ENCODE measurements at places on chromosomes 1 and 21.

- no peak for DNase-seq
Measured at GRCh38 chr1:228555074-228555994, 68.2 kb downstream of the RNF187 start.

DNA sequence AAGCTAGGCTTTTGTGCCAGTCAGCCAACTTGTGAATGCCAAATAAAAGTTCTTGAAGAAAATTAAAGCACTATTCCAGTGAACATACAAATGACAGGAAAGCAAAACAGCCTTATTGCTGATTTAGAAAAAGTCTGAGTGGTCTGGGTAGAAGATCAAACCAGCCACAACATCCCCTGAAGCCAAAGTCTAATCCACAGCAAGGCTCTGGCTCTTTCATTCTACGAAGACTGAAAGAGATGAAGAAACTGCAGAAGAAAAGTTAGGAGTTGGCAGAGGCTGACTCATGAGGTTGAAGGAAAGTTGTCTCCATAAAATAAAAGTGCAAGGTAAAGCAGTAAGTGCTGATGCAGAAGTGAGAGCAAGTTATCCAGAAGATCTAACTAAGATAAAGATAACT, 65.9 kb downstream of the LHX4 start:
- DNase-seq = no peak

DNA sequence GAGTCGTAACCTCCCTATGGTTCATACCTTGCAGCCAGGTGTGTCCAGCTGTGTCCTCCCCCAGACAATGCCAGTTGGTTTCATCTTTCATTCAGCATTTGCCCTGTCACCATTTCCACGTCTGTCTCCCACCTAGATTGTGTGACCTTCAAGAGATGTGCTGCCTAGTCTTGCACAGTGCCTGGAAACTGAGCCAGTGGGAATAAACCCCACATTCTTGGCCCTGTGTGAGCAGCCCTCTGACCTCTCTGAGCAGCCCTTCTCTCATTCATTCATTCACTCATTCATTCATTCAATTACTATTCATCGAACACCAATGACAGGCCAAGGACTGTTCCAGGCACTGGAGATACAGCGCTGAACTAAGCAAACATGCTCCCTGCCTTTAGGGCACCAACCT, 115.7 kb downstream of the GRIK3 start:
- DNase-seq = no peak

- DNase-seq = no peak
Measured at GRCh38 chr1:93964096-93964776, 55.0 kb upstream of the GCLM start.

DNA sequence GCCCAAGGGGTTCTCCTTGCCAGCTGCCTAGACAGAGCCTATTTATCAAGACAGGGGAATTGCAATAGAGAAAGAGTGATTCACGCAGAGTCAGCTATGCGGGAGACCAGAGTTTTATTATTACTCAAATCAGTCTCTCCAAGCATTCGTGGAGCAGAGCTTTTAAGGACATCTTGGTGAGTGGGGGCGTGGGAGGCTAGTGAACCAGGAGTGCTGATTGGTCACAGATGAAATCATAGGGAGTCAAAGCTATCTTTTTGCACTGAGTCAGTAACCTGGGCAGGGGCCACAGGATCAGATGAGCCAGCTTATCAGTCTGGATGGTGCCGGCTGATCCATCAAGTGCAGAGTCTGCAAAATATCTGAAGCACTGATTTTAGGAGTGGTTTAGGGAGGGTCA, 64.8 kb upstream of the MRPS6 start:
- DNase-seq = no peak

DNA sequence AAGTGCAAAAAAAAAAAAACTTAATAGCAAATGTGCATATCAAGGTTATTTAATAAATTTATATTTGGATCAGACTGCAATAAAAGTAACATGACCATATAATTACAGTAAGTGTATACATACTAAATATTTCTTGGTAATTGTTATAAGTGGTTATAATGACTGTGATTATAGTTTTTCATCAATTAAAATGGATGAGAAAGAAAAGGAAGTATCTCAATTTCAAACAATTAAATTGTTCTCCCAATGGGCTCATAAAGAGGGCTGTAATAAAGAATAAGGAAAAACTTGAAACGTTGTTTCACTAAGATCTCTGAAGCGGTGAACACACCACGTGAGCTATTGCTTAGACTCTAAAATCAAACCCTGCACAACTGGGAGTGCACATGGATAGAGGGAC, 104.1 kb downstream of the CDC42BPA start:
- no peak for DNase-seq

DNA sequence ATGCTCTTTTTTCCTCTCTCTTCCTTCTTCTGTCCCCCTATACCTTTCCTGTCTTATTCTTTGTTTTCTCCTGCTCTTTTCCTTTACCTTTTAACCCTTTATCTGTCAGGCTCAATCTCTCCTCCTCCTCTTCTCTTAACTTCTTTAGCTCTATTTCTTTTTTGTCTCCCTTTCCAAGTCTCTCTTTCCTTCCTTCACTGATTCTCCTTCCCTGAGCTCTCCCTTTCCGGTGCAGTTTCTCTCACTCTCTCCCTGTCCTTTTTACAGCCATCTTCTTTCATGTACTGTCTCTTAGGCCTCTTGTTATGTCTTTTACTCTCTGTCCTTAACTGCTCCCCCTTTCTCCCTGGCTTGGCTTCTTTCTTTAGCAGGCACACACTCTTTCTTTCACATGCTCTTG, 12.0 kb downstream of the SLC30A7 start:
- no peak for DNase-seq

Measured in fibroblast of gingiva (primary cell).